ENCODE measurements at places on chromosomes 11 and 22.

DNA sequence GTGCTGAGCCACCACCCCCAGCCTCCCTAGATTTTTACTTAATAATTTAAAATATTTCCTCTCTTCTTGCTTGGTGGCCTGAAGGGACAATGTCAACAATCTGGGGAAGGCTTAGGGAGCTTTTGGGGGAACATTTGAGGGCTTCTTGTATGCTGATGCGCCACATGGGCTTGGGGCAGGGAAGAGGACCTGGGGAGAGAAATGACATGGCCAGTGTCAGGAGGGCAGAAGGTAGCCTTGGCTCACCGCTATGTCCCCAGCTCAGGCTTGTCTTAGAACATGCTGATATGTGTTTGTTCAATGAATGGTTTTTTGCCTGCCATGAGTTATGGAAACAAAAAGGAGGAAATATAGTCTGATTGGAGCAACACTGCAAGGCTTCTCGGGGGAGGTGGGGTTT lies 51.6 kb downstream of the ST14 start:
- DNase-seq = no peak

GRCh38 chr22:20446383-20446970 lies 8.9 kb upstream of the SCARF2 start:
- no peak for DNase-seq

DNA sequence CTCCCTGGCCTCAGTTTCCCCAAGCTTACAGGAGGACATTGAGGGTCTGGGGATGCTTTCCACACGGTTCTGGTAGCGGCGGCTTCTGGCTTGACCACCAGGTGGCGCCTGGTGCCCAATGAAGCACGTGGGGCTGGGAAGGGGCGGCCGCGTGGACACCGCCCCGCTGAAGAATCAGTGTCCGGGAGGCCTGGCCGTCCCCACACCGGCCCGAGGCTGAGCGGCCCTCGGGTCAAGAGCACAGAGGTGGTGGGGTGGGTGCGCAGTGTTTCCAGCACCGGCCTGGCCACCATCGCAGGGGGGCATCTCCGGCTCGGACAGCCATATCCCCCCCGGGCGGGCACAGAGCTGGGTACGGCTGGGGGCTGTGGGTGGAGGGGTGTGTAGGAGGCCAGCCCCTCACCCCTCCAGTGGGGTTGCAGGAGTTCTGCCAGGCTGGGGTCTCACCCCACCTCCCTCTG lies 27.8 kb upstream of the PPARA start:
- DNase-seq = peak; percentile 72

DNA sequence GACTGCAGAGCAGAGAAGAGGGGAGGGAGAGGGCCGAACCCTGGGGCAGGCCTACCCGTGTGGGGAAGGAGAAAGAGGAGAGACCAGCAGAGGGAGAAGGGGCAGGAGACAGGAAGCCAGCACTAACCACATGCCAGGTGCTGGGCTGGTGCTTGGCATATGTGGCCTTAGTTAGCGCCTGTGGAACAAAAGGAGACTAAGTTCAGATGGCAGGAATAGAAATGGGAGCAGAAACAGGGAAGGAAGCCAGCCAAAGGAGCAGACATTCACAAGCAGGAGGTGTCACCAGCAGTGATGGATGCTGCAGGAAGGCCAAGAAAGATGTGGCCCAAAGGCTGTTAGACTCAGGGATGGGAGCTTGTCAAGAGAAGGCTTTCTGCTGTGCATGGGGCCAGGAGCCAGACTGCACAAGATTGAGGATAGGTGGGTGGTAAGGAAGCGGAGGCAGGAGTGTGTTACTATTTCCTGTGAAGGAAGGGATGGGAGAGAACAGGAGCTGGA lies 26.7 kb downstream of the TREH start:
- DNase-seq = no peak

DNA sequence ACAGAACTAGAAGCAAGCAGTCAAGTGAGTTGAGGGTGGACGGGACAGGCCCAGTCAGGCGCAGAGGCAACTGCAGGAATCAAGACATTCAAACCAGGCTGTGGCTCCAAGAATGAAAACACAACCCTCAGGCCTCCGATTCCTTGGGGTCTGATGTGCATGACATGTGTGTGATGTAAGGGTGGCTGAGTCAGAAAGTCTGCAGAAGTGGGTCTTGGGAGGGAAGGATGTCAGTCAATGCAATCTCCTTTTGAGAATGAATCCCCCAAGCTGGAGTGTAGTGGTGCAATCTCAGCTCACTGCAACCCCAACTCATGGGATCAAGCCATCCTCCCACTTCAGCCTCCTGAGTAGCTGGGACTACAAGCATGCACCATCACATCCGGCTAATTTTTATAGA lies 15.9 kb upstream of the PDE2A start:
- no peak for DNase-seq

All from EH (cell line).